ENCODE measurements at places on chromosomes 3 and 15.

GRCh38 chr3:149705416-149705815 lies 46.9 kb downstream of the COMMD2 start:
- no peak for DNase-seq

GRCh38 chr3:140748903-140749302 lies 71.0 kb downstream of the TRIM42 start:
- no peak for DNase-seq

- no peak for DNase-seq
Measured at GRCh38 chr3:141939759-141940158, 63.3 kb downstream of the ATP1B3 start.

DNA sequence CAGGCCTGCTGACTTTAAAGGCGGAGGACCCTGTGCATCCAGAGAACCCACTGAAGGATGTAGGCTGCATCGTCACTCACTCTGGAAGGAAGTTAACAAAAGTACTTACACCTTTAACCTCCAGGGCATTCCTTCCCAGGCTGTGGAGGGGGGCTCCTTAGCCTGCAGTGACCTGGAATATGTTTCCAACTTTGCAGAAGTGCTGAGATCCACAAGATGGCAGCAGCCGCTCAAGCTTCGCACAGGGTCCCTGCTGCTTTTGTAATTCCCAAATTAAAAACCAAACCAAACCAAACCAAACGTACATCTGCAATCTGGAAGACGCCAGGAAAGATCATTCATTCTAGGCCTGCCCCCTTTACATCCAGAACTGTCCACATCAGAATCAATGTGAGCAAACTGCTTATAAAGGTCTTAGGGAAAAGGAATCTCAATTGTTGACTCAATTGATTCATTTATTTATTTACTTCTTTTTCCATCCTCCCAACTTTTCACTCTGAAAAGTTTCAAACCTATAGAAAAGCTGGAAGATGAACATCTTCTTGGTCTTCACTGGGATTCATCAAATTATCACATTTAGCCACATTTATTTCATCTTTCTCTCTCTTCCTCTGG lies 70.5 kb upstream of the KLHL25 start:
- no peak for DNase-seq

DNA sequence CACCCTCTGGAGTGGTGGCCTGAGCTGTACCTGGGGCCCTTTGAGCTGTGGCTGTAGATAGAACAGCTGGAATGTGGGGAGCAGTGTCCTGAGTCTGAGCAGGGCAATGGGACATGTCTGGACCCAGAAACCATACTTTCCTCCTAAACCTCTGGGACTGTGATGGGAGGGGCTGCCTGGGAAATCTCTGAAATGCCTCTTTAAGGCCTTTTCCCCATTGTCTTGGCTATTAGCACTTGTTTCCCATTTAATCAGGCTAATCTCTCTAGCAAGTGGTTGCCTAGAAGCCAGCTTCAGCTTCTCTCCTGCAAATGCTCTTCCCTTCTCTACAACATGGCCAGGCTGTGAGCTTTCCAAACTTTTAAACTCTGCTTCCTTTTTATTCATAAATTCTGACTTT lies 58.5 kb upstream of the SPATA16 start:
- no peak for DNase-seq

DNA sequence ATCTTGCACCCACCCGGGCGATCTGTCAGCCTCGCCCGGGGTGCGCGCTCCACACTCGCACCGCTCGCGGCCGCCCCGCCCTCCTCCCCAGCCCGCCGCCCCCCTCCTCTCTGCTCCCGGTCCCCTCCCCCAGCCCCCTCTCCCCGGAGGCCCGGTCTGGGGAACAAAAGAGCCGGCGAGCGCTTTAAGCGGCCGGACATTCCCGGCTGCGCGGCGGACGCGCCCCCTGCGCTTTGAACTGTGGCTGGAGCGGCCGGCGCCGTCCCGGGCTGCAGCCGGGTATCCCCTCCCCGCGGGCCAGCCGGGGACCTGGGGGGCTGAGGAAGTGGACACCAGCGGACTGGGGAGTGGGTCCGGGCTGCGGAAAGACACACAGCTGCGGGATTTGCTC lies at the start of gene IGDCC3:
Gene IGDCC3 (minus strand): TSS at position 27 of the 391 bp plus-strand sequence. CDS start 214 bp downstream, outside the sequence.
- DNase-seq, result no peak

DNA sequence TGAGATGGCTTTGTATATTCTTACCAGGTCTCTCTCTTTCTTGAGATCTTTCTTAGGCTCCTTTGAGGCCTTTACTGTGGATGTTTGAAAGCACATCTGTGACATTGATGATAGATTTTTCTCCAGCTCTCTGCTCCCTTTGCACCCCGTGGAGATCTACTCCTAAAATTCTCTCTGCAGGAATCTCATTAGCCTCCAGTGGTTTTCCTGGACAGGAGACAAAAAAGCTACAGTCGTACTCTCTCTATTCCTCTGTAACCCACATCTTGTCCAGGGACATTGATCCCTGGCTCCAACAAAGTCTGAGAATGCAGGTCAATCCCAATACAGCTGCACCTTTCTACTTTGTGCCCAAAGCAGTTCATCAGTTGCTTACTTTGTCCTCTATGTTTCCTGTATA lies 68.2 kb downstream of the RBMS3 start:
- DNase-seq, result no peak

DNA sequence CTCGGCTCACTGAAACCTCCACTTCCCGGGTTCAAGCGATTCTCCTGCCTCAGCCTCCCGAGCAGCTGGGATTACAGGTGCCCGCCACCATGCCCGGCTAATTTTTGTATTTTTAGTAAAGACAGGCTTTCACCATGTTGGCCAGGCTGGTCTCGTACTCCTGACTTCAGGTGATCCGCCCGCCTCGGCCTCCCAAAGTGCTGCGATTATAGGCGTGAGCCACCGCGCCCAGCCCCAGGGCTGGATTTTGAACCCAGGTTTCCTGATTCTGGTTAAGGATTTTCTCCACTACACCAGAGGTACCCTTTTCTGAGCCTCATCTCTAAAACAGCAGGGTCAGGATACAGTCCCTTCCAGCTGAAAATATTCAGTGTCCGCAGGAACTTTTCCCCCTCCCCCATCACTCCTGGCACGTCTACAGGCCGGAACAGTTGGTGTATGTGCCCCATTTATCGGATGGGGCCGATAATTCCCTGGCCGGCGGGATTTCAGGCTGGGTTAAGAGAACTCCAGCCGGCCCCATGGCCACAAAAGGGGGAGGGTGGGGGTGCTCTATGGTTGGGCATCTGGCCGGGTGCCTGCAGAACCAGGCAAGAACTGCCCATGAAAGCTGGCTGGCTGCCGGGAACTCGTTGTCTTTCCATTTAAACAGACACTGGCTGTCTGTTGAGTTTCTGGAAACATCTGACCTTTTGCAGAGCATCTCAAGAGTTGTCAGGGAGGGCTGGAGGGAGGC lies 26.8 kb upstream of the SEMA4B start:
- no peak for DNase-seq

GRCh38 chr15:42933886-42934667 lies 13.5 kb upstream of the TTBK2 start:
- no peak for DNase-seq

DNA sequence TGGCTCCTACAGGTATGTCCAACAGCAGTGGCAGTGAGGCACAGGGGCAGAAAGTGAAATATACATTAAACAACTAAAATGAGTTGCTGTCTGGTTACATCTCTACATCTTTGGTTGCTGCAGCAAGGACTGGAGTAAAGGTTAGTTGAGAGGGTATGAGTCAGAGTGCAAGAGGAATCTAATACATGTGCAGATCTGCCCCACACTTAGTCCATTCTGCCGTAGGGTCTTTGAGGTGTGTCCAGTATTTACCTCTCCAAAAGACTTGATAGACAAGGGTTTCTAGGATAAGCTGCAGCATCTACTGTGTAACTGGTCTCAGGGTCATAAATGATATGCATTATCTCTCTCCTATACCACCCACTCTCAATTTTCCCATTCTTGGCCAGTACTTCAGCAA lies 6.2 kb upstream of the NEDD4 start:
- no peak for DNase-seq

- DNase-seq, result peak; percentile 55
Measured at GRCh38 chr3:31009881-31010280, 115.4 kb upstream of the GADL1 start.

DNA sequence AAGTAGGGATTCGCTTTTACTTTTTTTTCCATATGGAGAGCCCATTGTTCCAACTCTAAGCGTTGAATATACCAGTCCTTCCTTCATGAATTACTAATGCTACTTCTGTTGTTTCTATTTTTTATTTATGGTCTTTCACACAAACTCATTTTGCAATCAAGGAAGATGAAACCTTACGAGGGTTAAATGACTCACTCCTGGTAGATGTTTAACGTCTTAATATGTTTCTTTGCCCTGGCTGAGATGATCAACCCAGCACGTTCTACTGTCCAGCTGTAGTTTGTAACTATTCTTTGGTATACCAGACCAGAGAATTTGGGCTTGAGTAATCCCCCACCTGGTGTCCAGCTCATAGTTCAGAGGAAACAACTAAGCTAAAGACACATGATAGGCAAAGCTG lies 23.1 kb downstream of the CDCP1 start:
- no peak for DNase-seq

DNA sequence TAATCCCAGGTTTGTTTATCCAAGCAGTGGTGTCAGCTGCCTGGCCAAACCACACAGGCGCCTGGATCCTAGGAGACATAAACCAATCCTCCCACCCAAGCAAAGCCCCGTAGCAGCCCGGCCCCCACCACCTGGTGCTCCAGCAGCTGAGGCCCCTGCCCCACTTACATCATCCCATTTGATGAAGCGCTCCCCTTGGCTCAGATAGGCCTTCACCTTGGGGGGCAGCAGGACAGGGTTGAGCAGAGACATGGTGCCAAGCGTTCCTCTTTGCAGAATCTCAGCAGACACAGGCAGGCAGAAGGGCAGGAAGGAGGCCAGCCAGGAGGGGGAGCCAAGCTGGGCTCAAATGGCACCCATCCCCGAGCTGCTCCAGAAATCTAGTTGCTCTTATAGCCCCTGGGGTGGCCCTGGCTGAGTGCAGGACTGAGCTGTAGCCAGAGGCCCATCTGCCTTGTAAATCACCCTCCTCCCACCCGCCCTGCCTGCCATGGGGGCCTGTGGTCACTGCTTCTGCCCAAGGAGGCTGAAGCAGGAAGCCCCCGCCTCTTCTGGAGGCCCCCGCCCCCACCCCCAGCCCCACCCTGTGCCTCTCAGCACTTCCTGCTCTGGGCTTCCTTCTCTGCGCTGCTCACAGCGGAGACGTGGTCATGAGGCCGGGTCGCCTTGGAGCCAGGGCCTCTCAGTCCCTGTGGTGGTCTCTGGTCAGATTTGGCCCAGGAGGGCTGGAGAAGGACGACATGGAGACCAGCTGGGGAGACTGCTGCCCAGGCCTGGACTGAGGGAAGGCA lies at the start of gene PLCB2:
Gene PLCB2 (minus strand): TSS at position 515 of the 791 bp plus-strand sequence. CDS start 263 bp downstream, at position 252.
- no peak for DNase-seq
